Stimulated activated CD8-positive, alpha-beta memory T cell treated with anti-CD3 and anti-CD28 coated beads, Interleukin-15, amount 100 ng/mL, for 4 hours (primary cell): ENCODE measurements at places on chromosomes 7 and 10.

- no peak for DNase-seq
Measured at GRCh38 chr10:132069849-132070182, 4.1 kb downstream of the JAKMIP3 start.

- no peak for DNase-seq
Measured at GRCh38 chr7:156113731-156114130, 301.5 kb upstream of the SHH start.

DNA sequence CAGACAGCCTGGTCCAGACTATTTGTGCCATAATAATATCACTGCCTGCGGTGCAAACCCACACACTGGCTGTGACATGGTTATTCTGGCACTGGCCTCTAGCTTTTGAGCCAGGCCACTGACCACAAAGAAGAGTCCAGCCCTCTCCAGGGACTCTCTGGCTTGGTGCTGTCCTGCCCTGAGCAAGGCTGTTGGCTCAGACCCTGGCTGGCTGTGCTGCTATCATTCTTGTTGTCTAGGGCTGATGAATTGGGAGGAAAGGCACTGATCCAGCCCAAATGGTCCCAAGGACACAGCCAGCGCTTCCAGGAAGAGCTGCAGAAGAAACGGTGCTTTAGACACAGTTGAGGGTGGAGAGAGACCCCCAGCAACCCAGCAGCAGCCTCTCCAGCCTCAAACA, 80.8 kb downstream of the TMEM130 start:
- no peak for DNase-seq

DNA sequence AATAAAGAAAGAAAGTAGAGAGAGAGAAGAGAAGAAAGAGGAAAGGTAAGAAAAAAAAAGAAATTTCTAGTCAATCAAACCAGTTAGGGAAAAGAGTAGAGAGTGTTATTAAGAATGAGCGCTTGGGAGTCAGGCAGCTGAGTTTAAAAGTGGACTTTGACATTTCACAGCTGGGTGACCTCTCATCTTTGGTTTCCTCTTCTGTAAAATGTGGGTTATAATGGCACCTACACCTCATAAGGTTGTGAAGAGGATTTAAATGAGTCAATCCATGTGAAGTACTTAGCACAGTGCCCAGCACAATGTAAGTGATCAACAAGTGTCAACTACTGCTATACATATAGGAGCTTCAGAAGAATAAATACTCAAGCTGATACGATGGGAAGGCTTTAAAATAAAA, 12.2 kb downstream of the HOXA1 start:
- no peak for DNase-seq

DNA sequence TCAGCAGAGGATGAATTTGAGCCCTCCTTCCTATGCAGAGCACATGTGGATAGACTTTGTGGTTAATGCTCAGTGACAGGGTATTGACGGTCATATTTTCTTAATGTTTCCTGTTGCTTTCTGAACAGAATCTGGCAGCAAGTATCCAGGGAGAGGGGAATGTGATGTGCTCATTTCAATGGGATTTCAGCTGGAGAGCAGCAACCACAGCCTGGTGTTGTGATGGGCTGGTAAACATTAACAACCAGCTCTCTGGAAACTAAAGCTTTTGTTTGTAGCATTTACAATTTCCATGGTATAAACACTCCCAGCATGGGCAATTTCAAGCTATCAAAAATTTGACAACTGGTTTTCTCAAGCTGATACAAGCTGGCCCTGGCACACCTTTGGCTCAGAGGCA, 215.9 kb downstream of the SH2D4B start:
- DNase-seq = no peak

DNA sequence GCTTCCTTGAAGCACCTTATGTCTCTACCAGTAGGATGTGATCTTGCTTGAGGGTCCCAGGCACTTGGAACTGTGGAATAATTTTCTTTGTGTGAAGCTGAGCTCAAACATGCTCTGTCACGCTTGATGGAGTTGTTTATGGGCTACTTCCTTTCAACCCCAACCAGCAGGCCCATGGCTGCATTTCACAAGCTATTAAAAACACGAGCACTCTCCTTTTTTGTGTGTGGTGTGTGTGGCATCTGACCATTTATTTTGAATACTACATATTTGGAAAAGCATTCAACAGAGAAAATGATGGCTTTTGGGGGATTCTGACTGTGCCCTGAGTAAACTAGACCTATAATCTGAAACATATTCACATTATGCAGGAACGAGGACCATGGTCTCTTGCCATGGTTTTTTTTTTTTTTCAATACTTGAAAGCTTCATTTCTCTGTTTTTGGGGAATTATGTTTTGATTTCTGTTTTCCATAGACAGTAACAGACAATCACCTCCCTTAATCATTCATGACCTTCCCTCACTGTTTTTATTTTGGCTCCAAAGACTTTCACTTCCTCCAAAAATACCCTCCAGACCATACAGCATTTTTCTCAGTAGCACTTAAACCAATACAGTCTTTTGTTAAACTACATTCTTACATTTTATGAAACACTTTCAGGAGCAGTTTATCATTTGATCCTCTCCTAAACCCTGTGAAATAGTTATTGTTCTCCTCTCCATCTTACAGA, 233.6 kb upstream of the BMPER start:
- DNase-seq = no peak

DNA sequence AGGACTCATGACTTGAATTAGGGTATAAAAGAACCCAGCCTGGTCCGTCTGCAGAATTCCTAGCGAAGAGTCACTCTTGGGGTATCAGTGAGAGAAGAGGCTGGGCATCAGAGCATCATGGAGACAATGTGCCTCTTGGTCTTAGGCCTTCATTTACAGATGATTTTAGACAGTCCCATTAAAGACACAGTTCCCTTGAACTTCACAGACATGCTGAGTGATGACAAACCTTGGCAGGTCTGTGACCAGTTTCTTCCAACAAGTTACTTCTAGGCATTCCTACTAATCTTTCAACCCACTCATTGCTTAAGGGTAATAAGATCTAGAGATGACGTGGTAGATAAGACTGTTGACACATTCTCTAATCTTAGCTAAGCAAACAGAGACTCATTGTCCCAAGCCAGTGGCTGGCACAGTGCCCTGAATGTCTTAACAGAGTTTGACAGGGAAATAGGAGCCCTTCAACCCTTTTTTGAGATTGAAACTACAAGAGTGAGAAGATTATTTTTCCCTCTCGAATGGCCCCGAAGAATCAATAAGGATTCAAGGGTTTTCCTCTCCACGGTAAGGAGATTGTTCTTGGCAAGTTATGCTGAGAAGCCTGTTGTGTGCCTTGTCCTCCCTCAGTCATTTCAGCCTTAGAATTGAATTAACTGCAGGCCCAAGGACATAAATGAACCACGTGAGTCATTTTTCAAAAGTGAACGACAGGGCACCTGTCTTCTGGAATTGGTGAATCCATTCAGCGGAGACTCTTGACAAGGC, 281.1 kb downstream of the CCDC3 start:
- no peak for DNase-seq

DNA sequence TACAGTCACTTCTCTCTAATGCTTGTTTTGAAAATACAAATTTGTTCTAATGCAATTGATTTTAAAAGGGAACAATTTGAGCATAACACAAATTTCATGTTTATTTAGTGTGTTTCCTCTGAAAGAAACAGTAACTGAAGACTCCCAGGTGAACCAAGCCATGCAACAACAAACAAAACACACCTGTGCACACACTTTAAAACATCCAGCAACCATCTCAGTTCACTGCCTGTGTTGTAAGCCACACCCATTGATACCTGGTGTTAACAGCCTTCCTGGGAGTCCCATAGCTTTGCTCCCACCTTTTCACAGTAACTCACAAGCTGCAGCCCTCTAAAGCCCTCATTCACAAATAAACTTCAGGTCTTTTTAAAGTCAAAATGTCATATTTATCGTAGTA, 89.3 kb downstream of the DOCK4 start:
- DNase-seq = no peak

DNA sequence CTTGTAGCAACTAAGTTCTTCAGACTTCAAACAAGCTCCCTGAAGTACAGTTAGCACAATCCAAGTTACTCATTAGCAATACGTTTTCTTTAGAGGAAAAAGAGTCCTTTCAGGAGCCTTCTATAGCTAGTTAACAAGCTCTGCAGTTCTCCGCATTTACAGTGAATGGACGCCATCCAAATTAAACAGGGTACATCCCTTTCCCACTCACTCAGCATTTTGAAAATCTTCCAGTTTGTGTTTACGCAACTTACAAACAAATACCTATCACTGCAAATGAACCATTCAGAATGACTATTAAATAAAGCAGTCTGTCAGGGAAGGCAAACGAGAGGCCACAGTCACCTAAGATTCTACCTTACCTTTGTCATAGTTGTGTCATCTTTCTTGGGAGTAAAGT, 84.5 kb downstream of the RNF32 start:
- DNase-seq = no peak

- DNase-seq = no peak
Measured at GRCh38 chr10:113300617-113301016, 252.2 kb upstream of the HABP2 start.

- DNase-seq = no peak
Measured at GRCh38 chr10:46080886-46081285, 34.8 kb upstream of the MSMB start.

- no peak for DNase-seq
Measured at GRCh38 chr7:84497873-84498272, 303.3 kb upstream of the SEMA3A start.

- DNase-seq = no peak
Measured at GRCh38 chr10:73247509-73248258, 629 bp upstream of the DNAJC9 start.

GRCh38 chr10:69996611-69997010, 56.0 kb upstream of the MACROH2A2 start:
- DNase-seq = no peak

DNA sequence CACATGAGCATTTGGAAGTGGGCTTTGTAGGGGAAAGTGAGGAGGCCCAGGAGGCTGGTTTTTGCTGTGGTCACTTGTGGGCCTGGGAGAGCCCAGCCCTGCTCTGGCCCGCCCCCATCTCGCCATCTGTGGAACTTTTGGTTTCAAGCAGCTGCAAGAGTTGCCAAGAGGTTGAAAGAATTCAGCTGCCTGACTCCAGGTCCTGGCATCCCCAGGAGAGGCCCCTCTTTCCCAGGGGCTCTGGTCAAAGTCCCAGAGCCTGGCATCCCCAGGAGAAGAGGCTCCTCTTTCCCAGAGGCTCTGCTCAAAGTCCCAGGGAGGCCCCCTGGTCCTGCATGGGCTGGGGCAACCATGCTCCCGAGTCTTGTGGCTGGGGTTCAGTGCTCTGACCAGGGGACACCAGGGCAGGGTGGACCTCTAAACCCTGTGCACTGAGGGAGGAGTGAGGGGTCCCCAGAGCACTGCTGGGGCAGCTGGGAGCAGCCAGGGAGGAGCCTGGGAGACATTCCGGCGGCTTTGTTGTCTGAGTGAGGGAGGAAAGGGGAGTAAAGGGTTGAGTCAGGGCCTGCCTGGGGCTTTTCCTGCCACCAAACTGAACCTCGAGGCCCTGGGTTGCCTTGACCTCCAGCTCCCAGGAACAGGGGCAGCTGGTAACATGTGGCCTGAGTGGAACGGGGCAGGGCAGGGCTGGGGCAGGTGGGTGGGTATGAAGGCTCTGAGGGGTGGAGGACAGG, 27.7 kb upstream of the CSGALNACT2 start:
- DNase-seq = no peak

DNA sequence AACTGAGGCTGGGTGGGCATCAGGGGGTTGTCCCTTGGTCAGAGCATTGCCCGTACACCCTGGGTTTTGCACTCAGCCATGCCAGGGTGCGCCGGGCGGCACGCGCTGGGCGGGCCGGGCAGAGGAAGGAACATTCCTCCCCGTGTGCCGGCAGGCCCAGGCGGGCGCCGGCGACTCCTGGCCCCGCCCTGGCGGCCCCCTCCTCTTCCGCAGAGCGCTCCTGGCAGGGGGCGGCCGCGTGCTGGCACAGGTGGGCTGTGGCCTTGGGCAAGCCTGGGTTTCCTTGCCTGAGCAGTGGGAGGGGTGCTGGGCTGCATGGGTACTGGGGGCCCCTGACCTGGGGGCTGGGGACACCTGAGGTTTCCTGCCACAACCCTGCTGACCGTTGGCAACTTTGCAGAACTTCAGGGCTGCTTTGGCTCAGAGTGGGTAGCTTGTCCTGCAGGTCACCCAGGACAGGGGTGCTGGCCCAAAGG, 3.9 kb downstream of the LFNG start:
- DNase-seq = no peak

DNA sequence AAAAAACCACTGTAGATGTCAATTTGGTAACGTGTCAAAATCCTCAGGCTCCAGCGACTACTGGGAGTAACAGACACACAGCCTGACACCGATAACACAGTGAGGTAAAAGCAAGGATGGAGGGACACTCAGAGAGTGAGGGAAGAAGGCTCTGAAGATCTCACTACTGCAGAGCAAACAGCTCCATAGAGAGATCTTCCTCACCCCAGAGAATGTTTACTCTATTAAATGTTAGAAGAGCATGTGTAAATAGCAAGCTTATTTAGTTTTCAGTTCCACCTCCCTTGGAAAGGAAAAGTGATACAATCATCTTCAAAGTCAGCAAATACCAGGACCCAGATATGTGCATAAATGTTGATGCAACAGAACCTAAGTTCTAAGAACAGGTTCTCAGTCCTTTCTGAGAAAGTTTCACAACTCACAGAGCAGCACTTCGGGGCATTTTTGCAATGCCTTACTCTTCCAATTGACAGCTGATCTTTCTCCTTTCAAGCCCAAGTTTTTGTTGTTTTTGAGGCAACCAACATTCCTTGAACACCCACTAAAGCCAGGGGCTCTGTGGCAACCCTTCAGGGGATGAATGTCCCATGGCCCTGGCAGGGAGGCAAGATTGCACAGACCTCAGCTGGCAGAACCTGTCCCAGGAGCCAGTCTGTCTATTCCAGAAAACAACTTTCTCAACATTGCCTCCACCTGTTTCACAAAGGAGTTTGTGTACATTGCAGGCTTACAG, 177.4 kb downstream of the SFMBT2 start:
- DNase-seq = no peak

- DNase-seq = no peak
Measured at GRCh38 chr10:130762491-130762890, 549.0 kb downstream of the TCERG1L start.

- no peak for DNase-seq
Measured at GRCh38 chr7:37920849-37921805, 687 bp downstream of the EPDR1 start.

GRCh38 chr10:16717622-16718395, 99.4 kb downstream of the RSU1 start:
- no peak for DNase-seq

DNA sequence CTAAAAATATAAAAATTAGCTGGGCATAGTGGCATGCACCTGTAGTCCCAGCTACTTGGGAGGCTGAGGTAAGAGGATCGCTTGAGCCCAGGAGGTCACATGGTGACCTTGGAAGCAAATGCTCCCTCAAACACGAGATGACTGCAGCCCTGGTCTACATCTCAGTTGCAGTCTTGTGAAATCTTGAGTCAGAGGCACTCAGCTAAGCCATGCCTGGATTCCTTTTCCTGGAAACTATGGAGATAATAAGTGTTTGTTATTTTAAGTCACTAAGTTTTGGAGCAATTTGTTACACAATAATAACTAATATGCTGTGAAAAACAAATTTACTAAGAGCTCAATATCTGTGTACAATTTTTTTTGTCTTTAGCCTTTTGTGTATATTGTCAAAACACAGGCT, 284.3 kb upstream of the KAT6B start:
- DNase-seq = no peak
